Neural progenitor cell (in vitro differentiated cells): ENCODE measurements at places on chromosomes 5 and 9. TPM values are rescaled to one million over a fixed set of nuclear protein-coding genes. Genes with fewer than 3 reads are reported as not detected.

Gene PTGR1
- 88.7 and 124 TPM in 2 replicates for total RNA-seq

DNA sequence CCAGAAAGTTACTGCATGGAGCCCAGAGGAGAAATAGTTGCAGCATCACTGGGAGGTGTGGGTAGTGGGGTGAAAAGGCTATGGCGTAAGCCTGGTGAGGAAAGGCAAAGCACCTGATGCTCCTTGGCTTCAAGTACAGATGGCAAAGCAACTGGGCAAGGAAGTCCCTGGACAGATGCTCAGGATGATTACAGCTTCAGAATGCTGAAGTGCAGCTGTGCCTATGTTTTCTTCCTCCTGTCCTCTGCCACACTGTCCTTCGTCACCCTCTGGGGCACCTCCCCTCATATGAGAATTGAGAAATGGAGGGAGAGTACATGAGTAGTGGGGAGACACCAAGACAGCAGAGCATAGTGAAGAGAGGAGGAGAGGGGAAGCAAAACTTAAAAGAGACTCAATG is 328.0 kb downstream of the PDE4D start:
- DNase-seq, result no peak

DNA sequence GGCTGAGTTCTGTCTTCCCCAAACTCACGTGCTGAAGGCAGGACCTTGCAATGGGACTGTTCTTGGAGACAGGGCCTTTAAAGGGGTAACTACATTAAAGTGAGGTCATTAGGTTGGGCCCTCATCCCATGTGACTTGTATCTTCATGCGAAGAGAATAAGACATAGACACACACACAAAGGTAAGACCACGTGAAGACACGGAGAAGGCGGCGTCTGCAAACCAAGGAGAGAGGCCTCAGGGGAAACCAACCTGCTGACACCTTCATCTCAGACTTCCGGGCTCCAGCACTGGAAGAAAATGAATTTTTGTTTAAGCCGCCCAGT is 50.7 kb upstream of the KCNMB1 start:
- DNase-seq, result no peak

DNA sequence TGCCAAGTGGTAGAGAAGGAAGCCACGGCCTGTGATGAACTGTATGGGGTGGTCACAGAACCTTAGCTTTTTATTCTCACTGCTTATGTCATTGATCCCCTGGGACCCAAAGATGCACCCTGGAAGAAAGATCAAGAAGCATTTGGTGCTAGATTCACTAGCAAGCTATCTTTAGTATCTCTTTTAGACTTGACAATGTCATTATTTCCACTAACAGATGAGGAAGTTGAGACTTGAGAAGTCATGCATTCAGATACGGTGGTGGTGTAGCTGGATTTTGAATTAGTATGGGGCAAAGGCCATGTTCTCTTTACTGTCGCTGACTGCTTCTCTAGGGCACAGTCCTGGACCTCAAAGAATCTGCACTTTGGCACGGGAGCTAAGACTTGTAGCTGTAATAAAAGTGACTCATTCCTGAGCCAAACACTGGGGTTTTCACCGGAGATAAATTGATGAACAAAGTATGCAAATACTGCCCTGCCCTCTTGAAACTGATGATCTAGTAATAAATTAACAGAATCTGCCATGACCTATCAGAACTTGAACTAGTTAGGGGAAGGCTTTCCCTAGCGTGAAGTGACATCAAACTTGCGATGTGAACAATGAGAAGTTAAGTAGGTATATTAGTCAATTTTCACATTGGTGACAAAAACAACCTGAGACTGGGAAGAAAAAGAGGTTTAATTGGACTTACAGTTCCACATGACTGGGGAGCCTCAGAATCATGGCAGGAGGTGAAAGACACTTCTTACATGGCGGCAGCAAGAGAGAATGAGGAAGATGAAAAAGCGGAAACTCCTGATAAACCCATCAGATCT is 5.4 kb downstream of the GDA start:
- no peak for DNase-seq

- no peak for DNase-seq
Observed at GRCh38 chr9:124501771-124502320, 5.4 kb downstream of the NR5A1 start.
